T-helper 2 cell treated with Interferon-gamma antibody and Interleukin-4, amounts not matched to agents 100 ng/mL and 5 ng/mL, for 36 hours (primary cell): ENCODE measurements at places on chromosomes 13 and 19. TPM values are rescaled to one million over a fixed set of nuclear protein-coding genes. Genes with fewer than 3 reads are reported as not detected.

The SHISA2 gene
- 0.34 and 0.41 TPM in 2 replicates for total RNA-seq

The MBD3L3 gene
- total RNA-seq, result not detected in 2 replicates

The CALR gene
- 1,104 and 1,112 TPM in 2 replicates for total RNA-seq

The PPM1N gene
- 1.3 and 1.5 TPM in 2 replicates for total RNA-seq

The ATP7B gene
- 0.84 and 1.9 TPM in 2 replicates for total RNA-seq

The PGLYRP2 gene
- total RNA-seq, result not detected in 2 replicates

The ZNF561 gene
- 24.4 and 29.0 TPM in 2 replicates for total RNA-seq

The EFNB2 gene
- total RNA-seq, result 0.07 and 0.11 TPM in 2 replicates
